ENCODE measurements at places on chromosomes 12 and 14.

GRCh38 chr12:124902916-124903315, 11.5 kb downstream of the UBC start:
- no peak for DNase-seq

- no peak for DNase-seq
Observed at GRCh38 chr12:67692135-67692534, 43.6 kb downstream of the DYRK2 start.

GRCh38 chr12:107749083-107749482, 11.9 kb downstream of the PRDM4 start:
- no peak for DNase-seq

DNA sequence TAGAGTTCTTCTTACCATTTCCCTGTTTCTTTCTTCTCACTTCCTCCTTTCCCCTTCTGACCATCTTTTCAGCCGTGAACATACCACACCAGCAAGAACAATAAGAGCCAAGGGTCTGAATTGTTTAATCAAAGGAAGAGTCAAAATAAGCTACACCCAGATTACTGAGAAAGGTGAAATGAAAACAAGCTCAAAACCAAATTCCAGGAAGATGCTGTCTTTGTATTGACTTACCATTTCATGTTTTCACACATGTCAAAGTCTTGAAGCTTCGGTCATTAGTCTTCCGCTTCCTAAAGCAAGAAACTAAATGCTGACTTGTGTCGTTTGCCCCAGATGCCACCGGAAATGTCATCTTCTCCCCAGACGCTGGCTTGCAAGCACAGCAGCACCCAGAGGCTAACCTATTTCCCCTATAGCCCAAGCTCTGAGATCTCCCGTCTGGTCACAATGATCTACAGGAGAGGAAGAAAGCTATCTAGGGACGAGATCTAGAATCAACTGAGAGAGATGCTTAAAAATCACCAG, 136.5 kb upstream of the AMIGO2 start:
- DNase-seq, result no peak

All from omental fat pad (tissue), 4 donors.